Activated CD4-positive, alpha-beta T cell treated with anti-CD3 and anti-CD28 coated beads, Interleukin-2, amount 50 U/mL, for 48 hours (primary cell): ENCODE measurements at places on chromosomes 1 and 21.

- DNase-seq = no peak
Measured at GRCh38 chr21:34517491-34518245, 5.7 kb upstream of the KCNE1 start.

- no peak for DNase-seq
Measured at GRCh38 chr1:109846162-109846561, 64.5 kb upstream of the CSF1 start.

DNA sequence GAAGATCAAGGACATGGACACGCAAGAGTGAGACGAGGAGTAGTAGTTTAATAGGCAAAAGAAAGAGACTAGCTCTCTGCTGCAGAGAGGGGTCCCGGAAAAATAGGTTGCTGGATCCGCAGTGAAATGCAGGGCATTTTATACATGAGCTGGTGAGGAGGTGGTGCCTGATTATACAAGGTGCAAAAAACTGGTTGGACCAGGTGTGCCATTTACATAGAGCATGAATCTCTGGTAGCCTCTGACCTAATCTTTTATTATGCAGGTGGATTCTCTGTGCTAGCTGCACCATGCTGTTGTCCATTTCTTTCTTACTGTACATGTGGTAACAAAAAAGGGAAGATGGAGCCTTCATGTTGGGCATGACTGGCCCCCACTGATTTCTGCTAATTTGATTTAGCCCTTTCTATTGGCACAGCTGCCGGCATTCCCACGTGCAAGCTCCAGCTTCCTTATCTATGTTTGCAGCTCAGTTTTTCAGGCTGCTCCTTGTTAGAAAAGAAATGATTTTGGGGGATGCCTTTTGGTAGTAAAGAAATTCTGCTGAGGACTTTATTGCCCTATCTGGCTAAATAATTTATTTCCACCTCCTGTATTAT, 548.1 kb downstream of the BRINP3 start:
- no peak for DNase-seq

GRCh38 chr1:33273406-33273805, 17.1 kb downstream of the ZNF362 start:
- no peak for DNase-seq
